ENCODE measurements at places on chromosomes 2 and 18.
A peak's percentile ranks its signal among the peaks of the same experiment; 100 is the strongest.

GRCh38 chr18:48116017-48116416 lies 185.6 kb upstream of the SMAD2 start:
- no peak for DNase-seq

GRCh38 chr2:35184471-35184870 lies 1171.1 kb upstream of the CRIM1 start:
- DNase-seq, result no peak

- DNase-seq, result no peak
Observed at GRCh38 chr2:106561803-106562202, 74.6 kb downstream of the CD8B2 start.

DNA sequence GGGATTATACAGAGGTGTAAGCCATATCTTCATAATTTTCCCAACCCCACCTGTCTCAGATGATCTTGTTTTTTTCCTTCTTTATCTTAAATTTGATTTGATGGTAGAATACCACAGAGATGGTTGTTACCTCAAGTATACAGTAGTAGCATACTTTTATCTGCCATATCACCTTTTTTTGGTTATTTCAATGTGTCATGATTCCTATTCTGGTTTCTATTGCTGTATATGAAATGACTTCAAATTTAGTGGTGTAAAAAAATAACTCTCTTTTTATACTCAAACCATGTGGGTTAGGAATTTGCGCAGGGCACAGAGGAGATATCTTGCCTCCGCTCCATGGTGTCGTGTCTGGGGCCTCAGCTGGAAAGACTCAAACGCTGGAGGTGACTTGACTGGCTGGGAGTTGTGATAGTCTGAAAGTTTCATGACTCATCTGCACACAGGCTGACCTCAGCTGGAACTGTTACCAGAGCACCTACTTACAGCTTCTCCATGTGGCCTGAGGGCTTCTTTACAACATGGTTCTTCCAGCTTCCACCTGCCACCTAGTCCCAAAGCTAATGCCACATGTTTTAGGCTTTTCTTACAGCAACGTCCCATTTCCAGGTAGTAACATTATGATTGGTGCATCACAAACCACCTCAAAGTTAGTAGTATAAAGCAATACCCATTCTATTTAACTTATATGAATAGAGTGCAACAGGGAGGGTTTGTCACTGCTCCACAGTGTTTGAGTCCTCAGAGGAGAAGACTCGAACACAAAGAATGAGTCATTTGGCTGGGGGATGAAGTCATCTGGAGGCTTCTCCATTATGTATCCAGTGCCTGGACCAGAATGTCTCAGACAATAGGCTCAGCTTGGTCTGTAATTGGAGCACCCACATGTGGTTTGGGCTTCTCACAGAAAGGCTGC lies 82.3 kb upstream of the XPO1 start:
- DNase-seq, result no peak

GRCh38 chr2:109481599-109481998 lies 132.2 kb downstream of the SEPTIN10 start:
- no peak for DNase-seq

- DNase-seq, result no peak
Observed at GRCh38 chr2:201152999-201153815, 29.7 kb upstream of the CASP10 start.

- DNase-seq, result peak; percentile 92
Observed at GRCh38 chr2:165203689-165204559, at the start of gene SCN3A. SCN3A (minus strand) TSS chr2:165204050; CDS start chr2:165176394, 27,656 bp downstream.

DNA sequence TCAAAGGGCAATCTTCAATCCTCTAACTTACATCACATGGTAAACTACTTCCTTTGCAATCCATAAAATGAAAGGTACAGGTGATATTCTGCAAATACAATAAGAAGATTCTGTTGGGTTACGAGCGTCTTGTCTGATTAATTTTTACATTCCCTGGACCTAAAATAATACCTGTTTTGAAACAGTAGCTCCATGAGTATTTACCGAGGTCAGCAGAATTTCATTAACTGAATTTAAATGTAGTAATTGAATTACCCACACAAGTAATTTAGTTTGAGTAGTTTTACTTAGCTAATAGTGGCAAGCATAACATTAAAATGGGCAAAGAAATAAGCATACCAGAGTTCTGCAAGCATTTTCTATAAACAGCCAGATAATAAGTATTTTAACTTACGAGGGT lies 652.0 kb downstream of the DPP10 start:
- DNase-seq, result no peak

GRCh38 chr2:193687195-193687594 lies 1492.5 kb upstream of the TMEFF2 start:
- DNase-seq, result no peak

DNA sequence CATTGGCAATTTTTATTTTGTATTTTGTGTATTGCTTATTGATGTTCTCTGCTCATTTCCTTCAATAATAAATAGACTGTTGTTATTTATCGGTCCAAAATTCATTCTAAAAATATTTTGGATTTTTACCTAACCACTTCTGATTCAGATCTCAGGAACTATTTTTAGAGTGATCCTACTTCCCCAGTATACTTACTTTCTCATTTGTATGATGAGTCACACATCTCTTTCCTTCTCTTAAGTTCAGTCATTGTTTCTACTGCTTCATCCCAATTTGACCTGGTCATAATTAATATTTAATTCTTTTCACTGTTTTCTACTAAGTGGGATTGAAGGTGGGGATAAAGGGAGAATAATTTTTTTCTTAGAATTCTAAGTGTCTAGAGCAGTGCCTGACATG lies 75.1 kb downstream of the AGPS start:
- DNase-seq, result no peak

GRCh38 chr2:234025466-234025865 lies 25.0 kb upstream of the SPP2 start:
- DNase-seq, result no peak

GRCh38 chr2:6538607-6539006 lies 327.1 kb downstream of the CMPK2 start:
- no peak for DNase-seq

DNA sequence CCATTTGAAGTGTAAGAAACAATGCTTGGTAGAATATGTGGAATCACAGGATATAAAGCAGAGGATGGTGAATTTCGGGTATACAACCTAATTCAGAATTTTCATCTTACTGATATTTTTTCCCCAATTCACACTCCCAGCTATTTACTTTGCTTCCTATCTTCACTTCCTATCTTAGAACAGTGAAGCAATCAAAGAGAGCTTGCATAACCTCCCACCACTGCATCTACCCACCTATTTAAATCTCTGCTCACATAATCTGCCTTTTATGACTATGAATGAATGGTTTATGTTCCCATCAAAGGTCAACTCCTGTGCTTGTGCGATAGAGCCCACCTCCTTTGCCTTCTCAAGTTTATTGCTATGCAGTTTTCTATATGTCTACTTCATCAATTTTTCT lies 3.3 kb downstream of the RMDN2 start:
- DNase-seq, result no peak

- no peak for DNase-seq
Observed at GRCh38 chr2:183597841-183598240, 473.6 kb downstream of the NUP35 start.

DNA sequence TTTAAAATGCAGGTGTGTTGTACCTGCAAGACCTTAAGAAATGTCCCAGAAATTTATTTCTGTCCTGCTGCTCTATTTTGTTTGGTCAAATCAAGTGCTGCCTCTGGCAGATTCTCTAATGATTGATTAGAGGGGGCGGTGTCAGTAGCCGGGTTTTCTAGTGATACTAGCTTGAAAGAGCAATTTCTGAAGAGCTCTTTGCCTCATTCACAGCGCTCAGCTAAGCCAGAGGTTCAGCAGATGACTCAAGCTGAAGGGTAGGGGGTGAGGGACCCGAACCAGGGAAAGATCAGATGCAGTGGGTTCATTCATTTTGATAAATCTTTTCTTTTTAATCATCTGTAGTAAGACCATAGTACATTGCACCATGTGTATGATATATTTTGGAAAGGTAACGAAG lies 15.0 kb downstream of the ZBTB7C start:
- no peak for DNase-seq

GRCh38 chr2:106075048-106075447 lies 119.1 kb downstream of the UXS1 start:
- DNase-seq, result no peak

DNA sequence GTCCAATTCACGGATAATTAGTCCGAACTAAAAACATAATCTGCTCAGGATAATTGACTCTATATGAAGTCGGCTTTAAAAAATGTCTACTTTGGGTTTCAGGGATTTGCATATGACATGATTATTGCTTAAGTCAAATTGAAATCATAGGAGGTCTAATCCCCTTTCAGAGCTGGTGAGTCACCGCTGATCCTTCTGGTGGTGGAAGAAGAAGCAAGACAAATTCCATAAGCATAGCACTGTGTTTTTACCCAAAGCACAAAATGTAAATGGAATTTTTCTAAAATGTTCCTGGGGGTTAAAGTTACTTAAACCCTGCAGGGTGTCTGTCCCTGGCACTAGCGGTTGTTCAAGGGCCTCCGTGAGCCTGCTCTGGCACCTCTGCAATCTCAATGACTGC lies 460.2 kb downstream of the LRATD1 start:
- no peak for DNase-seq

DNA sequence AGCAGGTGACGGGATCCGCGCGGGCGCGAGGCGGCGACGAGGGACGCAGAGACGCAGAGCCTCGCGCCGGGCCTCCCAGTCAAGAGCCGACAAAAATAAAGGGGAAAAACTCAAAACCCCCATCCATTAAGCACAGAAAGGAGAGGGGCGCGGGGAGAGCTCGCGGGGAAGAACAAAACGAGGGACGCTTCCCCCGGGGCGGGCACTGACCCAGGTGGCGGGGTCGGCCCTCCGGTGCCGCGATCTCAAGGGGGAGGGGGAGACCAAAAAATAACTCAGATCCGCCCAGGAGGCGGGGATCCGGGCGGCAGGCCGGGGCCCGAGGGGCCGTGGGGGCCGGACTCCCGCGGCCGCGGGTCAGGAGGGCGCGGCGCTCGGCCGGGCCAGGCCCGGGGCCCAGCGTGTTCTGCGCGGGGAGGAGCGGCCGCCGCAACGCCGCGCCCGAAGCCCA lies 597 bp downstream of the RNF103 start:
- DNase-seq, result peak; percentile 23

- no peak for DNase-seq
Observed at GRCh38 chr2:125942585-125943424, 713.2 kb upstream of the GYPC start.
